Mesenchymal stem cell (in vitro differentiated cells and primary cell): ENCODE measurements at places on chromosomes 3 and 15.

GRCh38 chr15:57591822-57592367 is at the start of gene MYZAP:
TSS of gene MYZAP (plus strand) at chr15:57591904. CDS start at chr15:57592035, 131 bp downstream.
- peak; percentile 4 for DNase-seq
- no peaks in the 10 kb centered on the region for H3K36me3 ChIP-seq
- no peak within 1 kb of the TSS for H3K27ac ChIP-seq
- H3K4me1 ChIP-seq = peaks cover 7% of the 10 kb centered on the region

DNA sequence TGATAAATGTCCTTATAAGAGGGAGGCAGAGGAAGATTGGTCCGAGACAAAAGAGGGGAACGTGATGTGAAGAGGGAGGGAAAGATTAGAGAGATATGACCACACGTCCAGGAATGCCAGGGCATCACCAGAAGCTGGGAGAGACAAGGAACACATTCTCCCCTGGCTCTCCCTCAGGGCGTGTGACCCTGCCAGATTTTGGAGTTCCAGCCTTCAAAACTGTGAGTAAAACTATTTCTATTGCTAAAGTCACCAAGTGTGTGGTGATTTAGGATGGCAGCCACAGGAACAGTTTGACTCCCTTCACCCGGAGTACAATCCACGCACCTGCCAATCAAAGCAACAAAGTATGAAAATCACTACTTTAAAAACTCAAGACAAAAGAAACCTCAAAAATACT is 32.1 kb upstream of the TJP1 start:
- no peaks in the 10 kb centered on the region for H3K36me3 ChIP-seq
- no peaks in the 10 kb centered on the region for H3K27me3 ChIP-seq
- no peak overlapping the region for H3K27ac ChIP-seq
- no peak overlapping the region for H3K4me3 ChIP-seq
- DNase-seq = no peak
- H3K4me1 ChIP-seq = peaks cover 2% of the 10 kb centered on the region

DNA sequence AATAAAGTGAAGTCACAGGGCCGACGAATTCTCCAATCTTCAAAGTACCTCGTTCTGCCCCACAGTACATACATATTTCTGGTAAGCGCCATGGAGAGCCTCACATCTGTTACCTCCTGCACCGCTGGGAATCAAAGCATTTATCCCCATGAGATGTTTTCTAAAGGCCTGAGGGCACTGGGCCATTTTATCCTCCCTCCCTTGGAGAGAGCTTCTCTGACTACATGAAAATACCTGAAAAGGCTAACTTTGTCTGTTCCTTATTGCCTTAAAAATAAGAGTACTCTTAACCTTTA is 148.1 kb downstream of the RORA start:
- no peaks in the 10 kb centered on the region for H3K4me1 ChIP-seq
- H3K27ac ChIP-seq = no peak overlapping the region
- no peak overlapping the region for H3K4me3 ChIP-seq
- H3K27me3 ChIP-seq = no peaks in the 10 kb centered on the region

GRCh38 chr3:117165601-117166051 is 456.0 kb downstream of the TUSC7 start:
- no peaks in the 10 kb centered on the region for H3K4me1 ChIP-seq
- no peak overlapping the region for H3K4me3 ChIP-seq
- H3K27ac ChIP-seq = no peak overlapping the region
- H3K27me3 ChIP-seq = no peaks in the 10 kb centered on the region
- no peaks in the 10 kb centered on the region for H3K36me3 ChIP-seq

DNA sequence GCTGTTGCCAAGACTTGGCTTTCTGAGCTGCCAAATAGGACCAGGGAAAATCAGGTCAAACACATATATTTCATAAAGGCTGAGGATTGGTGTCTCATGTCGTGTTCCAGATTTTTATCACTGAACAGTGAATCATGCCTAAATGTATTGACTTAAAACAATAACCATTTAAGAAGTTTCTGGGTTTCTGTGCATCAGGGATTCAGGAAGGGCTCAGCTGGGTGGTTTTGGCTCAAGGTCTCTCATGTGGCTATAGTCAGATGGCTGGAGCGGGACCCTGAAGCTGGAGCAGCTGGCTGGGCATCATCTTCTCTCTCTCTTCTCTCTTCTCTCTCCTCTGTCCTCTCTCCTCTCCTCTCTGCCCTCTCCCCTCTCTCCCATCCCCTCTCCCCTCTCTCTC is 10.7 kb upstream of the RFTN1 start:
- no peak for DNase-seq
- H3K27ac ChIP-seq = no peak overlapping the region
- no peak overlapping the region for H3K4me3 ChIP-seq

DNA sequence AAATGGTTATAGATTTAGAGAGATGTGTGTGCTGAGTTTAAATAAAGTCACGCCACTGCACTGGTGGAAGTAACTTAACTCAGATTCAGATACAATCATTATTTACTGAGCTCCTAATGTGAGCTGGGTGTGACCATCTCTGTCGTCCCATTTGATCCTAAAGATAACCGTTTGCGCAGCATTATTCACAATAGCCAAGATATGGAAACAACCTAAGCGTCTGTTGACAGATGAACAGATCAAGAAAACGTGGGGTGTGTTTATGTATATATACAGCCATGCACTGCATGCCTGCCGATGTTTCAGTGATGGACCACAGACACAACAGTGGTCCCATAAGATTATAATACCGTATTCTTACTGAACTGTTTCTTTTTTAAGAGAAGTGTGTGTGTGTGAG is 71.2 kb downstream of the TAMM41 start:
- H3K36me3 ChIP-seq = peaks cover 13% of the 10 kb centered on the region
- no peak overlapping the region for H3K27ac ChIP-seq
- peaks cover 8% of the 10 kb centered on the region for H3K4me1 ChIP-seq
- DNase-seq = no peak

DNA sequence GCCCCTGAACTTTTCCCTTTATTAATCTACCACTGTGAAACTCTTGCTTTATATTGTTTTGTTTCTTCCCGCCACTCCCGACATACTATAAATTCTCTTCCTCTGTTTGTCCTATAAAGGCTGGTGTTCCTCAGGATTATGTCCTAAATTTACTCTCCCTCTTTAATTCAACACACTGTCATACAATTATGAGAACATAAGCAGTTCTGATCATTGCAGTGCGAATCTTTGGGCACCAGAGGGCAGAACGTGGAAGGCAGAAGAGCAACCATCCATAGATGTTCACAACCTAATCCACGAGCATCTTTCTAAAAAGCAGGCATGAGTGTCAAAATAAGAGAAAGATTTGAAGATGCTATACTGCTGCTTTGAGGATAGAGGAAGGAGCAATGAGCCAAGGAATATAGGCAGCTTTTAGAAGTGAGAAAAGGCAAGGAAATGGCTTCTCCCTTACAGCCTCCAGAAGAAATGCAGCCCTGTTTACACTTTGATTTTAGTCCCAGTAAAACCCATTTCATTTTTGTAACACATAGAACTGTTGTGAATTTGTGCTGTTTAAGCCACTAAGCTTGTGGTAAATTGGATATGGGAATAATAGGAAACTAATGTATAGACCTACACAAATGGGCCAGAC is 179.4 kb downstream of the GBE1 start:
- peaks cover 77% of the 10 kb centered on the region for H3K36me3 ChIP-seq
- peak; percentile 47 for DNase-seq
- H3K27me3 ChIP-seq = no peaks in the 10 kb centered on the region

GRCh38 chr3:14921811-14922705 is 25.3 kb upstream of the NR2C2 start:
- H3K36me3 ChIP-seq = peaks cover 4% of the 10 kb centered on the region
- peaks cover 14% of the 10 kb centered on the region for H3K27me3 ChIP-seq
- no peak overlapping the region for H3K27ac ChIP-seq
- DNase-seq = no peak
- H3K4me1 ChIP-seq = peaks cover 10% of the 10 kb centered on the region

GRCh38 chr3:5186858-5187155 is 700 bp upstream of the EDEM1 start:
- DNase-seq = peak; percentile 62
- H3K4me3 ChIP-seq = no peak overlapping the region
- H3K4me1 ChIP-seq = peaks cover 7% of the 10 kb centered on the region

DNA sequence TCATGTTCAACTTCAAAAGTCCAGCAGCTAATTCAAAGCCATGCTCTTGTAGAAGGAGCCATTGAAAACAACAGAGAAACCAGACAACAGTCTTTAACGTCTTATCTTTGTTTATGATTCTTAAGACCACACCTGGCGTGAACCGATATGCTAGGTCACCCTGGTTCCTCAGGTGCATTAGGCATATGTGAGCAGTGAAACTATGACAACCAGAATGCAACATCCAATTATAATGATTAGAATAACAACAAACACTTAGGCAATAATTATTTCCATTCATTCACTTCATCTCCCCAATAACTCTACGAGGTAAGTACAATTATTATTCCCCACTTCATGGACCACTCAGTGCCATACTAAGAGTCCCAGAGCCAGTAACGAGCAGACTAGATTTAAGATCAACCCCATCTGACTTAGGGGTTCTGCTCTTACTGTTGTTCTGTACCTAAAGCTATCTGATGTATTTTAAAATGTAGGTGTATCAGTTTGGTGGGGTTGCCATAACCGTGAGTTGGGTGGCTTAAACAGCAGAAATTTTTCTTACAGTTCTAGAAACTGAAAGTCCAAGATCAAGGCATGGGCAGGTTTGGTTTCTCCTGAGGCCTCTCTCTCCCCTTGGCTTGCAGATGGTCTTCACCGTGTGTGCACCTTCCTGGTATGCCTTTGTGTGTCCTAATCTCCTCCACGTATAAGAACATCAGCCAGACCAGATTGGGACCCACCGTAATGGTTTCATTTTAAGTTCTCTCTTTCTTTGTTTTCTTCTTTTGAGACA is 997.8 kb upstream of the CFAP20DC start:
- H3K27ac ChIP-seq = no peak overlapping the region
- no peak for DNase-seq
- no peaks in the 10 kb centered on the region for H3K27me3 ChIP-seq
- H3K4me1 ChIP-seq = no peaks in the 10 kb centered on the region
- no peak overlapping the region for H3K4me3 ChIP-seq

- H3K4me1 ChIP-seq = no peaks in the 10 kb centered on the region
- H3K27ac ChIP-seq = no peak overlapping the region
- no peak overlapping the region for H3K4me3 ChIP-seq
- H3K36me3 ChIP-seq = no peaks in the 10 kb centered on the region
- no peak for DNase-seq
- H3K27me3 ChIP-seq = no peaks in the 10 kb centered on the region
Observed at GRCh38 chr3:1805331-1805730, 293.3 kb upstream of the CNTN4 start.

GRCh38 chr3:69122403-69122802 is at the start of gene LMOD3:
TSS of gene LMOD3 (minus strand) at chr3:69122595. CDS start at chr3:69122386, 209 bp downstream.
- H3K27ac ChIP-seq = no peak within 1 kb of the TSS
- no peaks in the 10 kb centered on the region for H3K36me3 ChIP-seq
- H3K4me1 ChIP-seq = no peaks in the 10 kb centered on the region
- peaks cover 10% of the 10 kb centered on the region for H3K27me3 ChIP-seq
- H3K4me3 ChIP-seq = no peak within 1 kb of the TSS
- peak; percentile 18 for DNase-seq

- H3K27me3 ChIP-seq = no peaks in the 10 kb centered on the region
- peaks cover 6% of the 10 kb centered on the region for H3K36me3 ChIP-seq
- H3K4me1 ChIP-seq = peaks cover 8% of the 10 kb centered on the region
- H3K4me3 ChIP-seq = no peak overlapping the region
- DNase-seq = no peak
Observed at GRCh38 chr3:52771334-52771681, 568 bp upstream of the NEK4 start.

GRCh38 chr15:92109191-92109873 is 255.8 kb downstream of the SLCO3A1 start:
- H3K27ac ChIP-seq = no peak overlapping the region
- no peaks in the 10 kb centered on the region for H3K27me3 ChIP-seq
- DNase-seq = no peak
- H3K4me1 ChIP-seq = peaks cover 3% of the 10 kb centered on the region

GRCh38 chr3:64160000-64160695 is 65.1 kb downstream of the PRICKLE2 start:
- DNase-seq = no peak
- H3K27me3 ChIP-seq = no peaks in the 10 kb centered on the region
- no peak overlapping the region for H3K27ac ChIP-seq
- H3K4me1 ChIP-seq = peaks cover 16% of the 10 kb centered on the region
- H3K4me3 ChIP-seq = no peak overlapping the region

- no peak for DNase-seq
- no peaks in the 10 kb centered on the region for H3K27me3 ChIP-seq
- no peaks in the 10 kb centered on the region for H3K4me1 ChIP-seq
- no peaks in the 10 kb centered on the region for H3K36me3 ChIP-seq
- no peak overlapping the region for H3K4me3 ChIP-seq
Observed at GRCh38 chr15:22240986-22241385, 160.7 kb downstream of the OR4M2 start.

GRCh38 chr3:88231207-88231606 is 81.4 kb downstream of the C3orf38 start:
- DNase-seq = no peak
- H3K4me3 ChIP-seq = no peak overlapping the region
- no peaks in the 10 kb centered on the region for H3K36me3 ChIP-seq
- H3K27me3 ChIP-seq = no peaks in the 10 kb centered on the region

- H3K27ac ChIP-seq = no peak overlapping the region
- no peaks in the 10 kb centered on the region for H3K27me3 ChIP-seq
- H3K4me3 ChIP-seq = no peak overlapping the region
- DNase-seq = peak; percentile 16
Observed at GRCh38 chr15:55256281-55257011, 33.2 kb downstream of the RAB27A start.
